ENCODE measurements at places on chromosomes 4 and X.

- no peak for DNase-seq
Observed at GRCh38 chrX:10529344-10529743, 91.0 kb downstream of the MID1 start.

- no peak for DNase-seq
Observed at GRCh38 chr4:78432896-78433295, 118.7 kb upstream of the ANXA3 start.

GRCh38 chr4:84258905-84259830 is 239.9 kb downstream of the NKX6-1 start:
- DNase-seq = no peak

- DNase-seq = no peak
Observed at GRCh38 chr4:66590488-66591215, 920.4 kb upstream of the EPHA5 start.

- DNase-seq = no peak
Observed at GRCh38 chr4:155411546-155411945, 34.8 kb upstream of the MAP9 start.

DNA sequence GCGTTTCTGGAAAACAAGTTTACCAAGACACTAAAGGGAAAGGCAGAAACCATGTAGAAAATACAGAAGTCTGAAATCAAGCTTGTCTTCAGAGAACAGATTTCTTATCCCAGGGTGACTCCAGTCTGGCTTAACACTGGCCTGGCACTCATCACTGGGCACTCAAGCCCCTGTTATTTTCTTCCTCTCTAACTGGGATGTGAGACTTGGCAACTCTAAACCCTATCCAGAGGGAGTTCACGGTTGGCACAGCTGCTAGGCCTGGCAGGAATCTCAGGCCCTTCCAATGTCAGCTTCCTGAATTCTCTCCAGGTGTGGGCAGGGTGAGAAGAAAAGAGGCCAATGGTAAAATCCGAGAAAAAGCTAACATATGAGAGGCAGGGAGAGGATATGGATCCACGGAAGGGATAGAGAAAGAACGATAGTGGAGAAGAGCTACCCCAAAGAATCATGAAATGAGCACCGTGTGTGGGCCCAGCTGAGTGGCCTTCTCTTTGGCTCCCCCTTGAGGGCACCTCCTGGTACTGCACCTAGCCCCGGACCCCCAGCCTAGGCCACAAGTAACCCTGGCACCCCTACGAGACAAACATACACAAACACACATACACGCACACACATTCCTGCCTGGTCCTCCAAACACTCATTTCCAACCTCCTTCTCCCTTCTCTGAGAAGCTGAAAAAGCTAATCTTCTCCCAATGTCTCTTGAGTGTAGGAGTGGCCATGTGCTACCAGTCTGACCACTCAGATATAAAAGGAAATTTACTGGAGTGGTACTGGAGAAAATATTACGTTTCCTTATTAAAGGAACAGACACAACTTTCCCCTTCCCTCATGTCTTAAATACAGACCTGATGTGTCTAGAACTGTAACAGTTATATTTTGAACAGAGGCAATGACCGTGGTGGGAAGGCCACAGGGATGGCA is 16.6 kb upstream of the PTCHD1 start:
- peak; percentile 49 for DNase-seq

GRCh38 chr4:98502624-98503023 is 155.8 kb downstream of the TSPAN5 start:
- no peak for DNase-seq

GRCh38 chrX:127702527-127702926 is 349.7 kb downstream of the ACTRT1 start:
- no peak for DNase-seq

- DNase-seq = no peak
Observed at GRCh38 chr4:102678107-102678506, 82.7 kb downstream of the MANBA start.

DNA sequence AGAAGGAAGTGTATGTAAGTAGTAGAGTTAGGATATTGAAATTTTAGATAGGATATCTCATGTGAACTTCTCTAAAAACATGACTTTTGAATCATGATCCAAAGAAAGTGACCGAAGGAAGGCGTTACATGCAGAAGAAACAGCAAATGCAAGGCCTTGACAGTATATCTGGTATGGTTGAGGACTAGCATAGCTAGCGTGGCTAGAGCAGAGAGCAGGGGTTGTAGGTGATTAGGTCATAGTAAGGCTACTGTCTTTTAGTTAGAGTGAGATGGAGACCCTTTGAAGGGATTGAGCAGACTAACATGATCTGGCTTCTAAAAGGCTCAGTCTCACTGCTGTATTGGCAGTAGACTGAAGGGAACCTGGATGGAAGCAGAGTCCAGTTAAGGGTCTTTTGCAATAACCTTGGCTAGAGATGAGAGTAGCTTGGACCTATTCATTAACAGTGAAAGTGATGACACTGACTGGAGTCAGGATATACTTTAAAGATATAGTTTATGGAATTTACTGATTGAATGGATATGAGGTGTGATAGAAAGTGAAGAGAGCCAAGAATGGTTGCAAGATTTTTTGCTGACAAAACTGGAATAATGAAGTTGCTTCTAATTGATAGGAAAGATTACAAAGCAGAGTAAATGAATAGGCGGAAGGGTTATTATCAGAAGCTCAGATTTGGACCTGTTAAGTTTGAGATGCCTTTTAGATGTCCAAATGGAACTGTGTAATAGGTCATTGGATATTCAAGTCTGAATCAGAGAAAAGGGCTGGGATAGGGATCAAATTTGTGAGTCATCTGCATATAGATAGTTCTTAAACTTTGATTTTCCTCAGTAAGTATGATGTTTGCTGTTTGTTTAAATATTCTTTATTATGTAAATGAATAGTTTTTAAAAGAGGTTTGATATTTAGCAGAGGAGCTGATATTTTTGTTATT is 59.8 kb downstream of the MRPL1 start:
- no peak for DNase-seq

DNA sequence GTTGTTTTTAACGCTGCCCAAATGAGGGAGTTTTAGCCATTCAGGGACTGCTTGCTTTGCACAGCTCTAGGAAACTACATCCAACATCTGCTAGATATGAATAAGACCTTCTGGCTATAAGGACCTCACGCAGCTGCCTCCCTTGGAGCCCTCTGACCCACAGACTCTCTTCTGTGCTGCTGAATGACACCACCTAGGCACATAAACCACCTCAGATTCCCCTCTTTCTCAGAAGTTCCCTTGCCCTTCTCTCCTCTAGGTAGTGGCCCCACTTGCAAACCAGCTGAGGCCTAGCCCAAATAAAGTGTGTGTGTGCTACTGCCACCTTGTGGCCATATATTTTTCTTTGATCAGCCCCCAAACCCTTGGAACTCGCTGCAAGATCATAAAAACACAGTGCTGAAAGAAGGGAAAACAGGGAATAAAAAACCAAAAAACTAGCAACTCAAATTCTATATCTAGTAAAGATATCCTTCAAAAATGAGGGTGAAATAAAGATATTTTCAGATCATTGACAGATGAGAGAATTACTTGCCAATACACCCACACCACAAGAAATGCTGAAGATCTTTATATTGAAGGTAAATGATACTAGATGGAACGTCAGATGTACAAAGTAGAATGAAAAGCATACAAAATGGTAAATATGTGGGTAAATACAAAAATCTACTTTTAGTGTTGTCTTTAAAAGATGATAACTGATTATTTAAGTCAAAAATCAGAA is 265.9 kb downstream of the ADAMTS3 start:
- DNase-seq = peak; percentile 23

- peak; percentile 28 for DNase-seq
Observed at GRCh38 chr4:107736924-107737448, 17.0 kb upstream of the PAPSS1 start.

GRCh38 chr4:109155682-109156283 is 146.7 kb downstream of the COL25A1 start:
- no peak for DNase-seq

- no peak for DNase-seq
Observed at GRCh38 chrX:69173906-69174305, 8.7 kb upstream of the PJA1 start.

DNA sequence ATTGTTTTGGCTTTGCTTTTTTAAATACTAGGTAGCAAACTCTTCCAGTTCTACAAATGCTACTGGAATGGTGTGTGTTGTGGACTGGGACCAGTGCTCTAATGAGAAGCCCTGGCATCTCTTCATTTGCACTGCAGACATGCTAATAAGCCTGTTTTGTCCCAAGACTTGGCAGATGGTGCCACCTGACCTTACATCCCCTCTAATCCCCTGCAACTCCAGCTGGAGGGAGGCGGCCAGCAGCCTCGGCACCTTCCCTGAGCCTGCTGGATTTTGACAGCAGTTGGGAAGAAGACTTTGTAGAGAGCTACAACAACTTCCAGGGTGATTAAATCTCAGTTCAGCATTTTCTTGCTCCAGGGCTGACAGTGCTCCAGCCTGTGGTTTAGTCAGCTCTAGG is 200.0 kb downstream of the DCLK2 start:
- no peak for DNase-seq

- DNase-seq = no peak
Observed at GRCh38 chr4:1987721-1988326, 20.9 kb downstream of the NELFA start.

- DNase-seq = no peak
Observed at GRCh38 chr4:185192059-185192458, 11.7 kb downstream of the CFAP97 start.

DNA sequence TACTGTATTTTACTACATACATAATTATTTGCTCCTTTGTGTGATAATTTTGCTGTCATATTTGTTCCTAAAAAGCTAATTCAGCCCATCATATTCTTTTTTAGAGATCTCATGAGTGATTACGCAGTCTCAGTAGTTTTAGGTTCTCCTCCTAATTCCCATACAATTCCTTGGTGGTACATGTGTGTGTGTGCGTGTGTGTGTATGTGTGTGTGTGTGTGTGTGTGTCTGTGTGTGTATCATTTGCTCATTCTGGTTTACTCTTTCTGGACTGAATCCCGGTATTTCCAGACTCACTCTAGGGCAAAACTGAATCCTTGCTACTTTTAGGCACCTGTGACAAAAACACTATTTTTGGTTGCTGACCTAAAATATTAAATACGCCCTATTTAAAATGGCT is 34.9 kb downstream of the STK26 start:
- no peak for DNase-seq

GRCh38 chr4:168643796-168644159 is 146.9 kb downstream of the PALLD start:
- DNase-seq = no peak

DNA sequence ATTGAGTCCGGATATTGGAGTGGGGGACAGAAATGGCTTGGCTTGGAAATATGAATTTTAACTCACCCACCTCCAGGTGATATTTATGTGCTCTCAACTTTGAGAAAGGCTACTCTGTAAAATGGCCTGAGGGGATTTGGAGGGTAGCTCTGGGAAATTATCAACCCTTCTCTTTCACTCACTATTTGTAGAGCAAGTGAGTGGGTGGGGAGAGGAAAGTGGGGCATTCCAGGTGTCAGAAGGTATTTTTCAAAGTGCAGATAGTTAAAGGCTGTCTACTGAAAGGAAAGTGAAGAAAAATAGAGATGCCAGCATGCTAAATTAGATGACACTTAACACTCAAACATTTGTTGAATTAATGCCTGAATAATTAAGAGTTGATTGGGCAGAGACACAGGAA is 44.1 kb downstream of the TMEM164 start:
- DNase-seq = no peak

- DNase-seq = no peak
Observed at GRCh38 chr4:122476745-122477144, 20.2 kb upstream of the IL2 start.

- no peak for DNase-seq
Observed at GRCh38 chrX:3699821-3700381, 13.5 kb downstream of the PRKX start.

- DNase-seq = no peak
Observed at GRCh38 chr4:102335616-102336015, 9.7 kb downstream of the SLC39A8 start.

- no peak for DNase-seq
Observed at GRCh38 chr4:65234061-65234460, 436.2 kb downstream of the EPHA5 start.

DNA sequence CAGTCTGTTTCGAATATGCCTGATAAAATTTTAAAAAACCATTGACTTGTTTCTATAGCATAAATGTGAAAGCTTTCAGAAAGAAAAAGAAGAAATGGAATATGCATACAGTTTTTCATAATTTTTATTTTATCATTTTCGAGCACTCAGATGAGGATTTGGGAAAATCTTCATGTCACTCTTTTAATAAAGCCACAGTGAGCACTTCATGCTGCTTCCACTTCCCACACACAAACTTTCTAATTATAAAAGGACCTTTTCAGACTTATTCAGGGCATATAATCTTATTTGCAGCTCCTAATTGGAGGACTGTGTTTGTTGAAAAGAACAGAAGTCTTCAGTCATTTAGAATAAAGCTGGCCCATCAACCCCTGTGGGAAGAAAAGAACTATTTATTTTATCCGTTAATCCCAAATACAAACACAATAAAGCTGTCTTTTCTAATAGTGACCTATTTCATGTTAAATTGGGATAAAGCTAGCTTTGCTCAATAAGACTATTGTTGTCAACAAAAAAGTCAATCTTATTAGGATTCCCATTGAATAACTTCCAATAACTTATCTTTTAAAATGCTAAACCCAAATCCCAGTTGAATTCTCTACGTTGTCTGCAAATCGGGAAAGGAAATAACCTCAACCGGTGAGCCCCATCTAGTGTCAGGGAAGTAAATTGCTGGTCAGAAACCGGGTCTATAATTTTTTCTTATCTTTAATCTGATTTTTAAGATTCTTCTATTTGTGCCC is 211.5 kb downstream of the PDGFRA start:
- DNase-seq = no peak

GRCh38 chr4:101667348-101667747 is 123.2 kb upstream of the BANK1 start:
- DNase-seq = no peak

DNA sequence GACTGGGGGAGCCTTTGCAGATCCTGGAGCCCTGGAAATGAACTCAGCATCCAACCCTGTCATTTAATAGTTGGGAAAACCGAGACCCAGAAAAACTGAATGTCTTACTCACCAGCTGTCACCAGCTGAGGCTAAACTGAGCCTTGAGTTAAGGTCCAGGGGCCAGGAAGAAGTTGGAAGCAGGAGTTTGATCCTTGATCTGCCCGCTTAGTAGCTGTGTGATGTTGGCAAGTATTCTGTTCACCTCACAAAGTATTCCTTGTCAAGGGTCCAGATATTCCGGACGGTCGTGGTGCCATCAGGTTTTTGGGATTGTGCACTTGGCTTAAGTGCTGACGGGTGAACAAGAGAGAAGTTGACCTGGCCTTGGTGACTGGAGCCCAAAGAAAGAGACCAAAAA is 30.7 kb upstream of the PROM1 start:
- no peak for DNase-seq

- no peak for DNase-seq
Observed at GRCh38 chr4:134634301-134634700, 432.7 kb upstream of the PABPC4L start.
